ENCODE measurements at places on chromosomes 1 and 21.

DNA sequence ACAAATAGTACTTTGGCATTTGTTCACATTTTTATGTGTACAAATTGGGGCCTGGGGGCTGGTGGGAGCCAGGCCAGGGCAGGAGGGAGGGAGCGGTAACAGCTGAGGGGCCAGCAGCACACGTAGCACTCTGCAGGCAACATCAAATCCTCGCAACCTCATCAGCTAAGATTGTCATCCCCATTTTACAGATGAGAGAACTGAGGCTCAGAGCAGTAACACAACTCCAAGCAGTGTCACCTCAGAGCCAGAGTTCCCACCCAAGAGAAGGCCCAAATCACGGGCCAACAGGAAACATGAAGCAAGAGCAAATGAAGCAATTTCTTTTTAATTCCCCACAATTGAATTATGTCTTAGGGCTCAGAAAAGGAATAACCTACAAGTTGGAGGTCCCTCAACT, 14.1 kb downstream of the IFFO2 start:
- no peak for DNase-seq

GRCh38 chr1:92736395-92736794, 48.5 kb downstream of the EVI5 start:
- DNase-seq: no peak

GRCh38 chr1:53371121-53371666, 43.3 kb upstream of the LRP8 start:
- DNase-seq: no peak

DNA sequence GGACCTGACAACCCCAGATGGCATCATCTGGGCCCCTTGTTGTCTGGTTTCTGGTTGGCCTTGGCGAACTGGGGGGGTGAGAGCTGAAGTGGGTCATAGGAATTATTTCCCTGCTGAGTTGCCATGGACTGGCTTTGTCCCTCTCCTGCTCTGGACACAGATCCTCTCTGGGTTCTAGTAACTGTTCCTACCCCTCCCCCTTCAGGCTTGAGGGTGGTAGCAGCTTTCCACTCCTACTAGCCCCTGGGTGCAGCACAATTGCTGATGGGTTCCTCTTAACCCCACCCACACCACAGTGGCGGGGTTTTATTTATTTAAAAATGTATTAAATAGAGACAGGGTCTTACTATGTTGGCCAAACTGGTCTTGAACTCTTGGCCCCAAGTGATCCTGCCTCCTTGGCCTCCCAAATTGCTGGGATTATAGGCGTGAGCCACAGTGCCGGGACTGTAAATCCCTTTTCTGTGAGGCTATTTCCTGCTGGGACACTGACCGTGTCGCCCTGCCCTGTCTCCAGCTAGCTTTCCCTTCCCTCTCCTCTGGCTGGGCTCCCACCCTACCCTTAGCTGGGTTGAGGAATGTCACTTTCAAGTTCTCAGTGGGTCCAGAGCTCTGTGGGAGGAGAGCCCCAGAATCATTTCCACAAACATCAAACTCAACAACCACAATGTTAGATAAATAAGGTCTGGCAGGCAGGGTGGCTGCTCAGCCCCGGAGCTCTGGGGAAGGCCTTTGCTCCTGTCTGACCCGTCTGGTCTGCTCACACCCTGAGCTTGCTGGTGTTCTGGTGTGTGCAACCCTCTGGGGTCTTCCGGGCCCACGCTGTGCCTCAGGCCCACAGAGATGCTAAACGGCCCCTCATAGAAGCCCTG, 112.7 kb upstream of the WNT4 start:
- no peak for DNase-seq

GRCh38 chr1:9282696-9282955, 10.1 kb upstream of the SPSB1 start:
- no peak for DNase-seq

DNA sequence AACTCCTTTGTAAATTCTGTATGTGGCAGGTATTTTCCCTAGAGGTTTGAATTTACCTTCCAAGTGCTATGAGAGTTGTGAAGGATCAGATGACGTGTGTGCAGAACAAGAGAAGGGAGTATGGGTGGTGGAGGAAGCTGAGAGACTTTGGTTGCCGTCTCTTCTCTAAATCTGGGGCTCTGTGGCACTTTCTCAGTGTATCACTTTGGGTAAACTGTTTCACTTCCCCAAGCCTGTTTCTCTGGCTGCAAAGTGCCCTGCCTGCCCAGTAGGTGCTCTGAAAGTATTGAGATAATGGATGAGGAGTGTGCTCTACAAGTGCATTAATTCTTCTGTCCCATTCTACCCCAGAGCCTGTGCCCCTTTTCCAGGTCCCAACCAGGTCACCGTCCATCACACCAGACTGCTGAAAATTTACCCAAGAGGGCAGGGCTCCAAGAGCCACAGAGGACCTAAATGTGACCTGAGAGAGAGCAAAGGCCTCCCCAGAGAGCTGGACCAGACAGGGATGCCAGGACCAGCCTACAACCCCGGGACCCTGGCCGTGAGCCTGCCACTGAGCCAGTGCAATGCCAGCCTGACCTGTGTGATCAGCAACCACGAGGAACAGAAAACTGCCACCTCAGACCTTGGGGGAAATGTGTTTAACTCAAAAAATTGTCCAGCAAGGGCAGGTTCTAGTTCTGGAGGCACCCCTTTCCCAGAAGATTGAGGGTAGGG, 131.6 kb upstream of the ETV3 start:
- DNase-seq: no peak

- DNase-seq: peak; percentile 23
Observed at GRCh38 chr1:54137534-54138061, 15.2 kb downstream of the CDCP2 start.

DNA sequence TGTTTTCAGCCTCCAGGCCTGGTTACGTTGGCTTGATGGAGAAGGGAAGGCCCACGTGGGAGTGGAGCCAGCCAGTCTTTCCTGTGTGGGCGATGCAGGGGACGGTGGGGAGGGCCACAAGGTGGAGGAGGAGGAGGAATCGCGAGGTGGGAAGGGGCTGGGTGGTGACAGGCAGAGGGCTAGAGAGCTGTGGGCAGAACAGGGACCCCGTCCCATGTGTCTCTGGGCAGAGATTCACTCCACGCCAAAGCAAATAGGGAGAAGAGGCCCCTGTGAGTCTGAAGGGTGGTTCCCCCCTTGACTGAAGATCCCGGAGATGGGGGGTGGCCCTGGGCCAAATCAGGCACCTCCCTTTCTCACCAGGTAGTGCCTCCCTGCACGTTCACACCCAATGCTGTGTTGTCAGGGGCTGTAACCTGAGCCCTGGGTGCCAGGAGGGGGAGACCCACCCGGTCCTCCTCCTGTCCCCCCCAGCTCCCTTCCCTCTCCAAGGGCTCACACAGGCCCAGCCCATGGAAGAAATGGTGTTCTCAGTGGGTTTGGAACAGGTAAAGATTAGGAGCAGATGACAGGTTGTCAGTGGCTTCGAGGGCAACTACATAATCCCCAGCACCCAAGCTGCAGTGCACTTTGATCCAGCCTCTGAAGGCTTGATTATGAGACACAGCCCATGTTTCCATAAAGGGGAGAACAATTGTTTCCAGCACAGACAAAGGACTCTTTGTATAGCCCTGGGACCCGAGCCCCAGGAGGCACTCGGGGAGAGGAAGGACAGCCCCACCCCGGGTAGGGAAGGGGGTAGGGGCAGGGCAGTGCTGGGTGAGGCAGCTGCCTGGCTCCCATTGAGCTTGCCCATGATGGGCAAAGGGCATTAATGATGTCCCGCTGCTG, 37.7 kb upstream of the GPR37L1 start:
- no peak for DNase-seq

- no peak for DNase-seq
Observed at GRCh38 chr1:175543447-175543846, 199.9 kb downstream of the TNR start.

DNA sequence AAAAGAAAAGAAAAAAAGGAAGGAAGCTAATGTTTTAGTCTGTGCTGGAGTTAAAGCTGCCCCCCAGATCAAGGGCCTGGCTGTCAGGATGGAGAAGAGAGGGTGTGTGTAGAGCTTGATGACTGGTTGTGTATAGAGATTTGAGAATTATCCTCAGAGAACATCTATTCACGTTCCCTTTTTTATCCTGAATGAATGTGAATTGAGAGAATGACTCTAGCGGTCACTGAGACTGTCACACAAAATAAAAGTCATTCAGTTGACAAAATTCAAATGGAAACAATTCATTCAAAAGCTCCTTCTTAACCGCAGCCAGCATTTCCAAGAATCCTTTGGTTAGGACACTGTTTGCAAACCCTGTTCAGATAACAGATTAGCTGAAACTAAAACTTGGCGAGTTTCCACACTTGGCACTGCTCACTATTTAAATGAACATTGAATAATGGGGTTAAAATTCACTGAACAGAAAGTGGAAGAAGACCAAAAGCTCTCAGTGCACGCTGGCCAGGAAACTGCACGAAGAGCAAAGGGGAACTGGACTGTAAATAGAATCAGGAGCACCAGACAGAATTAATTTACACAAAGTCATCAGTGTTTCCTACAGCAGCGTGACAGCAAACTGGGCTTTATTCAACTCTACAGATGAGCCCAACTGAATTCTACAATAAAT, 13.6 kb upstream of the FAM89A start:
- DNase-seq: peak; percentile 35

DNA sequence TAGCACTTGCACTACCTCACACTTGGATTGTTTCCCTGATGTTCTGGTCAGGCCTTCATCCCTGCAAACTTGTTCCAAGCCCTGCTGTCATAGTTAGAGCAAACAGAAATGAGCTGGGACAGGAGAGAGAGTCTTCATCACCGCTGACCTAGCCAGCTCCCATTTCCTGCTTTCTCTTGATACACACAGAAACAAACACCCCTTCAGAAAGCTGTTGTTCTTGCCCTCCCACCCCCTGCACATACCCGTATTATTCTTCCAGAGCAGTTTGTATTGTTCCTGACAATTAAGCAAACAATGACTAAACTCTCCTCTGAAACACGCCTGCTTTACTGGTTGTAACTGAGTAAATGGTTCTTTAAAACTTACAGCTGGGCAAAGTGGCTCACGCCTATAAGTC, 2.9 kb upstream of the SYT2 start:
- DNase-seq: no peak

DNA sequence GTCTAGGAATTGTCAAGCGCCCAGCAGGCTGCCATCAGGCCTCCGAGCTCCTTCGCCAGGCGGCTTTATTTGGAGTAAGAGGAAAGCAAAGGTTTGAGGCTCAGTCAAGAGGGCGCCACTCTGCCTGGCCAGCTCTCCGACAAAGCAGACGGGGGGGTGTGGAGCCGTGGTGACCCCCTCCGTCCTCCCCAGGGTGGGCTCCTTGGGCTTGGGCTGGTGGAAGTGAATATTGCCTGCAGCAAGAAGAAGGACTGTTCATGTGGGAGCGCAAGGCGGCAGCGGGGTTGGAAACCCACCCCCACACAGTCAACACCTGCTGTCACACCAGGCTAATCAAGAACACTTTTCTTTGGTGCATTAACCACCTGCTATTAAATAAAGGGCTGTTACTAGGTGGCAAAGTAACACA, 14.6 kb downstream of the EPHX1 start:
- DNase-seq: no peak

DNA sequence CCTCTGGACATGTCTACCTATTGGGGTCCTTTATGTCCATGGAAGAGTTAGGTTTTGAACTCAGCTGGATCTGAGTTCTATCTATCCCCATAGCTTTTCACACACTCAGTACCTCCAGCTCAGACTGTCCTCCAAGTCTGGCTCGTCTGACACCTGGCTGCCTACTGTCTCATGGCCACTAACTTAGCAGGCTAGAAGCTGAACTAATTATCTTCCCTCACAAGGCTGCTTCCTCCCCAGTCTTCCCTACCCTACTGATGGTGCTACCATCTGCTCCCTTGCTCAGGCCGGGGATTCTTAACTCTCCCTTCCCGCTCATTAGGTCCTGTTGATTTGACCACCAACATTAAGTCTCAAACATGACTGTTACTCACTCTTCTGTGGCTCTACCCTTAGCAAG, 13.4 kb downstream of the VANGL2 start:
- no peak for DNase-seq

DNA sequence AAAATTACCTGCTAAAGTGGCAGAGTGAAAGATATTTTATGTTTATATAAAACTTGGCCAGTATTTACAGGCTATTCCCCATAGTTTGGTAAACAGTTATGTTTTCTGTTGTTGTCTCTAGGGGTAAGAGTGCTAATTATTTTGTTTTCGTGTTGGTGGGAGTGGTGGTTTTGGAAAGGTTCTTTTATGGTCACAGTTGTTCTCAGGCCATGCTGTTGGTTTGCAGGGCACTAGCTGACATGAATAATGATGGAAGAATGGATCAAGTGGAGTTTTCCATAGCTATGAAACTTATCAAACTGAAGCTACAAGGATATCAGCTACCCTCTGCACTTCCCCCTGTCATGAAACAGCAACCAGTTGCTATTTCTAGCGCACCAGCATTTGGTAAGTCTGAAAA, 92.5 kb downstream of the ITSN1 start:
- no peak for DNase-seq

DNA sequence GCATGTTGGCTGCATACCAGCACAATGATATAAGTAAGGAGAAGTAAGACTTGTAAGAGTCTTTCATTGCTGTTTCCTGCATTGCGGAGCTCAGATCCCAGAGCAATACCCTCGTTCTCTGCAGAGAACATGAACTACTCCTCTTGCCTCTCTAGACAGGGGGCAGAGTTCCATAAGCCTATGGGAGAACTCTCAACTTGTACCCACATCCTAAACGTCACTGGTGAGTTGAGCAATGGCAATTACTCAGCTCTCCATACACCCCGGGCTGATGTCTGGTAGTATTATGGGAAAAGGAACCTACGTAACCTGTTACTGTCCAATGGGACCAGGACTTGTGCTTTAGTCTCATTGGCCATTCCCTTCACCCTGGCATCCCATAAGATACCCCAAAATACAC, 27.3 kb upstream of the ZNF496 start:
- DNase-seq: no peak

DNA sequence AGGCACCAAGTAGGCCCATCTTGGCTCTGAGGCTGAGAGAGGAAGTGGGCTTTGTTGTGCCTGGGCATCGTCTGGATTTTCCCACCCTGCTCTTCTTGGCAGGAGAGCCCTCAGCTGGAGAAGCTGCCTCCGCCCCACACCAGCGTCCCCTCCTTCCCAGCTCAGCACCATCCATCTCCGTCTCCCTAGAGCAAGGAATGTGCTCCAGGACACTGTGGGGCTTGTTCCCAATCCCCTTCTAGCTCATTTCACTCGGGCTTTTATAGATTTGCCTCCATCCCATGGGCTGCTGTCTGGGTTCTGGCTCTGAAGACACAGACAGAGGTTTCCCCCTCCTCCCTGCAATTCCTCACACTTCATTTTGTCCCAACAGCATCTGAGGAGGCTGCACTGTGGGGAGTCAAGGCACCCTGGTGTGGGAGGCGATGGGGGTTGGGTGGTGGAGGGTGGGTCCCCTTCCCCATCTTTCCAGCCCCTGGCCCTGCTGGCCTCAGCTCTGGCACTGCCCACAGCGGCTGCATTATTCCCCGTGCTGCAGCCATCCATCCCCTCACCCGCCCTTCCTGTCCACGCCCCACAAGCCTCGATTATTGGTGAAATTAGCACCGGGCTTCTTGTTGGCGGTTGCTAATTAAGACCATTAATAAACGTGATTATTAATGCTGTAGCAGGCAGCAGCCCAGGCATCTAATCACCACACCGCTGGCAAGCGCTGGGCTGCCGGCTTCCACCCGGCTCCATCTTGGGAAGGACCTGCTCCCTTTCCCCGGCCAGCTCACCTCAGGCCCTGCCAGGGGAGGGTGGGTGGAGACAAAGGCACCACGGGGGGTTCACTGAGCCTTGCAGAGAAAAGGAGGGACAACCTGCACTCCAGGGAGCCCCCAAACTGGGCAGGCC, 21.7 kb downstream of the RHBG start:
- DNase-seq: no peak
